Midbrain (tissue), 1 donor: ENCODE measurements at places on chromosomes 12 and 14.

- DNase-seq: peak; percentile 70
Measured at GRCh38 chr14:90642244-90642717, 173.9 kb downstream of the TTC7B start.

- DNase-seq: no peak
Measured at GRCh38 chr14:60165547-60165876, 314 bp upstream of the DHRS7 start.

DNA sequence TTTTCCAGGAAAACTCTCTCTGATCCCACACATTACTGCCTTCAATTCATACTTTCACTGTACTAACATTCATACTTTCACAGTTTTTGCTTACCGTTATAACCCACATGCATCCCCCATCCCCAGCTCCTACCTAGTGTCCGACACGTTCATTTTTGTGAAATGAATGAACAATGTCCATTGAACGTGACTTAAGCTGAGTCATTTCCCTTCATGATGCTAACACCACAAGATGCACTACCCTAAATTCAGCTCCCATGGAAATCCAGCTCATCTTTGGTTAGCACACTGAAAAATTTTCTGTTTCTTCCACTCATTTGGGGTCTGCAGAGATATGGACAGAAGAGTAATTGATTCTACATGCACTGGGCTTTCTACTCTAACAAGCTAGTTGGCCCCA, 84.7 kb downstream of the GALNT4 start:
- no peak for DNase-seq

GRCh38 chr12:107564946-107565345, 120.7 kb upstream of the PWP1 start:
- DNase-seq: no peak

- DNase-seq: no peak
Measured at GRCh38 chr14:21018286-21018685, 6.6 kb downstream of the NDRG2 start.

- DNase-seq: no peak
Measured at GRCh38 chr12:47739979-47740378, 14.7 kb upstream of the ENDOU start.

DNA sequence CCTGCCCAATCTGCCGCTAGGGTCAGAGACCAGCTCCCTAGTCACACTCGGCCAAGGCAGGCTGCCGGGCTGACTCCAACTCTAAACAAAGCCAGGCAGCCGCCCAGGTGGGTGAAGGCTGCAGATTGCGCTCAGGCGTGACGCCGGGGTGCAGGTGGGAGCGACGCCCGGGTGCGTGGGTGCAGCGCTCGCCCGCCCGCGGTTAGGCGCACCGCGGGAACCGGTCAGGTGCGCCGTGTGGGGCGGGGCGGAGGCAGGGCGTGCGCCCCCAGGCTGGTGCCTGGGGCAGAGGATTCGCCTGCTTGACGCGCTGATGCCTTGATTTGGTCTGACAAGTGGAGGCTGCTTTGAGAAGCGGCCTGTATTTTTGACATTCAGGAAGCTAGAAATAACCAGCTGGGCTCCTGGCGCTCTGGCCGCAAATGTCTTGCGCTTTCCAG, 126.7 kb upstream of the HIF1A start:
- no peak for DNase-seq

- DNase-seq: peak; percentile 87
Measured at GRCh38 chr12:130838951-130839769, at the start of gene STX2. Gene STX2, minus strand, starts transcription at chr12:130839250. Its CDS starts 151 bp downstream, at chr12:130839099.

DNA sequence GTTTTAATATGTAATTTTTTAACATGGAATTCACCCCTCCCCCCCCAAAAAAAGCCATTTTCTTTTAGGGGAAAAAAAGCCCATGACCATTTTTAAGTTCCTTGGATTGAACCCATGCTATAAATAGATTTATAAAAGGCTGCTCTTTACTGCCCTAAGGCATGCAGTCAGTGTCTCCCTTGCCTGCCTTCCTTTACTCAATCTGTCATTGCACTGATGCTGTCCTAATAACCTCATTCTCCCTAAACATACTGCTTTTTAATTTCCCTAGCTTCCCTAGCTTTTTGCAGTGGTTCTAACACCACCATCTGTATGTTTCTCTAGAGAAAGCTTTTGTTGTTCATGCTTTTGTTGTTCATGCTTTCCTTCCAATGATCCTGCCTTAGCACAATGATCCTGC, 83.0 kb downstream of the SLC2A13 start:
- DNase-seq: no peak

GRCh38 chr14:21033133-21033698, 1.4 kb downstream of the RNASE13 start:
- DNase-seq: no peak

DNA sequence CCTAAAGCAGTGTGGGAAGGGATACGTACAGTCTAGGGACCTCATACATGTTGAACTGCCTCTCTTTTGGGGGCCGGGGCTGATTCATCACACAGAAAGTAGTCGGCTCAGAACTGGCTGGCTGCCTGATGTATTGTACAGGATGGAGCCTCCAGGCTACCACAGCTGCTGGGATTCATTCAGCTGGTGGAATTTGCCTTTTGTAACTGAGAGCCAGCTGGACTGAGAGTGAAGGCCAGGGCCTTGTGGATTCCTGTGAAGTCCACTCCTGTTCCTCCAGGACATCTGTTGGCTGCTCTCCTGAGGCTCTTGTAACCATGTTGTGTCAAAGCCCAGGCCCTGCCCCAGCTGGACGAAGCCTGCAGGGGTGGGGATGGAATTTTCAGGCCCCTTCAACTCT, 116.3 kb upstream of the PRICKLE1 start:
- peak; percentile 34 for DNase-seq

- peak; percentile 23 for DNase-seq
Measured at GRCh38 chr12:108523365-108523764, 8.3 kb downstream of the FICD start.

- DNase-seq: no peak
Measured at GRCh38 chr12:79763766-79764452, 73.1 kb upstream of the PAWR start.

- no peak for DNase-seq
Measured at GRCh38 chr12:25084816-25085215, 110.1 kb downstream of the DNAI7 start.

- peak; percentile 46 for DNase-seq
Measured at GRCh38 chr14:61544448-61545330, 150.6 kb upstream of the HIF1A start.

DNA sequence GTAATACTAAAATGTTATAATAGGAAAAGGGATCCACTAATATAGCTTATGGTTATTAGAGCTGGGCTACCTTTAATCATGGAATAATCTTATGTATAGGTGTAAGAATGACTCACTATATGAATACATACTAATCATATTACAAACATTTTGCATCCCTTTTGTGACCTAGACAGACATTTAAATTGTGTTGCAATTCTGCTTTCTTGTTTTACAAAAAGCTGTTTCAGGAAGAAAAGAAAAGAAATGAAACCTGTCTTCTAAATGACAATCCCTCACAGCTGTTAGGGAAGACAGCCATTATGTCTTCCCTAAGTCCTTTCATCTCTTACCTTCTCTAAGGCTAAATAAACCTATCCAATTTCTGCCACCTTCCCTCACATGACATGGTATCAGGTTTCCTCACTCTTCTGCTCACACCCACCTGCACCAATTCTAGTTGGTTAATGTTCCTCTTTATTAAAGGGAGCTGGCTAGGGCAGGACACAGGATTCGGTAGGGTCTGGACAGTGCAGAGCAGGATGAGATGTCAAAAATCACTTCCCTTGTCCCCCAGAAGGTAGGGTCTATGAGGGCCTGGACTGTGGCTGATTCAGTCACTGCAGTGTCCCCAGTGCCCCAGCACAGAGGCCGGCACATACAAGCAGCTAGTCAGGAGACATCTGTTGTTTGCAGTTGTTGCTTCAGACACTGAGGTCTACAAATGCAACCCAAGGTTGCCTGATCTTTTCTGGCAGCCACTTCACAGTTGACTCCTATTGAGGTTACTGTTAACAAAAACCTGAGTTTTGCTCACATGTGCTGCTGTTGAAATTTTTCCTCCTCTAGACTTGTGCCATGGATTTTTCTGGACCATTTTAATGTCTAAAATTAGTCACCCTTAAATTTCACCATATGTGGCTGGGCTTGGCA, 3.7 kb downstream of the DHRS7 start:
- no peak for DNase-seq

- DNase-seq: no peak
Measured at GRCh38 chr12:124902916-124903315, 11.5 kb downstream of the UBC start.

DNA sequence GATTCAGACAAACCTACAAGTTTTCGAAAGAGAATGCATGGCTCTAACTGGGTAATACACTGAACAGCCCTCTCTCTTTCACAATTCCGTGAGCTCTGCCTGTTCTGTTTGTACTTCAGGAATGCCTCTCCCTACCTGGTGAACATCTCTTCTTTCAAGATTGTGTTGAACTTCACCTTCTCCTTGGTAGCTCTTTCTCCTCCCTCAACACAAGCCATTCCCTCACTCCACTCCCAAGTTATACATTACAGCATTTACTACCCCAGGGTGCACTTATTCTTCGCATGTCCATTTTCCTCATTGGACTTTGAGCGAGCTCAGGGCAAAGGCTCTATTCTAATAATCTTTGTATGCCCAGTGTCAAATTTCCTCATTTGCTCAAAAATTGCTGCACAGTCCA, 28.3 kb downstream of the NRDE2 start:
- DNase-seq: no peak

DNA sequence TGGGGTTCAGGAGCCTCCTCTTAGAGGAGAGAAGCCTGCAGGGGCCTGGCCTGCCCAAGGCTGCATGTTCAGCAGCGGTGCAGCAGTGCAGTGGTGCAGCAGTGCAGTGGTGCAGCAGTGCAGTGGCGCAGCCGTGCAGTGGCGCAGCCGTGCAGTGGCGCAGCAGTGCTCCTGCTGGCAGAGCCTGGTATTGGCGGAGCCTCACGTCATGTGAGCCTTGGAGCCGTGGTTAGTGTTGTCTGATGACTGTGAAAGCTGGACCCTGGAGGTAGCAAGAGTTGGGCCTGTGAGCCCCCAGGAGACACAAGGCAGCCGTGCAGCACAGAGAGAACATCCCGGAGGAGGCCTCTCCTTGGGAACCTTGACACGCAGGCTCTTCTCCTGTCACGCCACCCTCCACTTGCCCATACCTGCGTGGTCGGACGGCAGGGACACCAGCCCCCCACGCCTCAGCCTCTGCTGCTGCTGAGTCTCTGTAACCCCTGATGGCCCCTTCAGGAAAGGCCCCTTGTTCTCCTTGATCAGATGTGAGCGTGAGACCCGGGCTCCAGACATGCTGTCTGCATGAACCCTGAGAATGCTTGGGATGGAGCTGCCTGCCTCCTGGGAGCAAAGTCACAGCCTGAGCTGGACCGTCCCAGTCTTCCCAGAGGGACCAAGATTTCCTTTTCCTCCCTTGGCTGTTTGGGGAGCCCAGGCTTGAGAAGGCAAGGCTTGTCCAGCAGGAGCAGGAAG, 193.7 kb downstream of the KIF26A start:
- no peak for DNase-seq

GRCh38 chr12:124923905-124924734, 9.7 kb upstream of the UBC start:
- no peak for DNase-seq

DNA sequence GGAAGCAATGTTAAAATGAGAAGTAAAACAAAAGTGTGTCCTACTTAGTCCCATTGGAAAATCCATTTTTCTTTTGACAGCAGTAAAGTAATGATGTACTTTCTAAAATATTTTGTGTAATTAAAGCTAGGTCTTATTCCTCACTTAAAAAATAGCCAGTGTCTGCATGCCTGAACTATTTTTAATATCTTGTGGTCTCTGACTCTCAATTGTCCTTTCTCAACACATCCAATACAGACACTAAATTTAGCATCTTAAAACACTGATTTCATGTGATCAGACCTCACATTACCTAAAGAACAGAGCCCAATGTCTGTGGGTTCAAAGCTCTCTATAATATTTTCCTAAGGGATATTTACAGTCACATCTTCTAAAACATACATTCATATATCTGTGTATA, 108.0 kb downstream of the DERA start:
- DNase-seq: no peak

DNA sequence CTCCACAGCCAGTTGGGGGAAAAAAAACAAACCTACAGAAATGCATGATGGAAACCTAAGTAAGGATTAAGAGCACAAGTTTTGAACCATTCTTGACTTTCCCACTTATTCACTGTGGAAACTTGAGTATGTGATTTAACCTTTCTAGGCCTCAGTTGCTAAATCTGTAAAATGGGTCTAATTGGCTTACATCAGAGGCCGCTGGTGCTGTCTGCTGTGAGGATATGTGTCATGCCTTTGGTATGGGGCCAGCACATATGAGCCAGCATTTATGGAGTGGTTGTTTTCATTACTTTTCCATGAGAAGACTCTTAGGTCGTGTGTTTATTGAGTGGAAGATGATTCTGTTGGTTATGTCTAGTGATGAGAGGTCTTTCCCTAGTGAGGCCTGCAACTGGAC, 102.4 kb downstream of the ESR2 start:
- DNase-seq: no peak

- no peak for DNase-seq
Measured at GRCh38 chr14:76773188-76773885, 12.1 kb downstream of the VASH1 start.

- no peak for DNase-seq
Measured at GRCh38 chr12:14018080-14018479, 36.7 kb upstream of the GRIN2B start.

DNA sequence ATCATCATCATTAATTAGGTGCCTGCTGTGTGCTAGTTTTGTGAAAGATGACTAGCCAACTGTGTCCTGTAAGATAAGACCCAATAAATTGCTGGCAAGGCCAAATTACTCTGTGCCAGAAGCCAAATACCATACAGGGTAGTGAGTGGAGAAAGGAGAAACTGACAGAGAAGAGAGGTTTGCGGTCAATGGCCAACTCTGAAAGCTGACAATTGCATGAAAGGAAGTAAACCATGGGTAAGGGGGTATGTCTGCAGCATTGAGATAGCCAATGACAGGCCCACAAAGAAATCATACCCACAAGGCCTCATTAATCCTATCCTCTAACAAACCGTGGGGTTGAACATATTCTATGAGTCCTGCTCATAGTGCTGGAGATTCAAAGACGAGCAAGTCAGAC, 236.6 kb upstream of the CCDC196 start:
- no peak for DNase-seq

- peak; percentile 48 for DNase-seq
Measured at GRCh38 chr12:126936181-126936851, 1330.7 kb upstream of the TMEM132C start.

- no peak for DNase-seq
Measured at GRCh38 chr14:85122690-85123089, 407.3 kb upstream of the FLRT2 start.

- peak; percentile 0 for DNase-seq
Measured at GRCh38 chr14:58914279-58914855, 274.1 kb upstream of the DAAM1 start.

GRCh38 chr12:109288571-109288970, 20.5 kb downstream of the FOXN4 start:
- DNase-seq: no peak

DNA sequence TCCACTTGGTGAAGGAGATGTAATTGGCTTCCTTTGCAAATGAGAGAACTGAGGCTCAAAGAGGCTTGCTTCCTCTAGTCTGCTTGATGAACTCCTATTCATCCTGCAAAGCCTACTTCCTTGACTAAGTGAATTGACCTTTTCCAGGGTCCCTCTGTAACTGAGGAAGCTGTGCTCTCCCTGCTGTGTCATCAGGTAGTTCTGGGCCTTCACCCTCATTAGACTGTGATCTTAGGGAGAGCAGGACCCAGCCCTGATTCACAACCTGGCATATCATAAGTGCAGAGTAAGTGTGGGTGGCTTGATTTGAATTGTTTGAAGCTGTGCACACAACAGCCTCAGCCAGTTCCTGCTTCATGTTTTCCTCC, 16.3 kb downstream of the ASB2 start:
- no peak for DNase-seq

- peak; percentile 81 for DNase-seq
Measured at GRCh38 chr14:96275177-96276112, 19.4 kb downstream of the BDKRB1 start.

GRCh38 chr12:52145228-52146088, 46.4 kb downstream of the KRT80 start:
- no peak for DNase-seq
